ENCODE measurements at places on chromosomes 1 and 21.

GRCh38 chr1:177219554-177220458 lies 49.0 kb downstream of the BRINP2 start:
- peak; percentile 69 for DNase-seq

DNA sequence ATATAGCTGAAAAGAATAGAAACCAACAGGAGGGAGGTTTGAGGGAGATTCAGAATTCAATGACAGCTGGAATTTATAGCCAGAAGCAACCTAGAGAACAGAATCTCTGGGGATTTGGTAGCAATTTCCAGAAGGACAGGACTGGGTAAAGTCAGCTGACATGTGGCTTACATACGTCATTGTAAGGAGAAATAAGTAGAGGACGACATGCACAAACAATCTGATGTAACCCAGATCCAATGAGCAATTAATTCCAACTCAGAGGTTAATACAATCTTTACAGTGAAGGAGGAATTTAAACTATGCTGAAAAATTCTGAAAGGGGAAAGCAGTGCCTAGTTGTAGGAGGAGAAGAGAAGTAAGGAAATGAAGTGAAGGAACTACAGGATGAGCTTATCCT lies 383.9 kb downstream of the PTBP2 start:
- DNase-seq, result no peak

GRCh38 chr1:12067900-12068821 lies 5.1 kb downstream of the TNFRSF8 start:
- DNase-seq, result no peak

- DNase-seq, result no peak
Observed at GRCh38 chr1:227780101-227781044, 35.1 kb upstream of the PRSS38 start.

- DNase-seq, result no peak
Observed at GRCh38 chr1:60345621-60346020, 272.1 kb upstream of the C1orf87 start.

DNA sequence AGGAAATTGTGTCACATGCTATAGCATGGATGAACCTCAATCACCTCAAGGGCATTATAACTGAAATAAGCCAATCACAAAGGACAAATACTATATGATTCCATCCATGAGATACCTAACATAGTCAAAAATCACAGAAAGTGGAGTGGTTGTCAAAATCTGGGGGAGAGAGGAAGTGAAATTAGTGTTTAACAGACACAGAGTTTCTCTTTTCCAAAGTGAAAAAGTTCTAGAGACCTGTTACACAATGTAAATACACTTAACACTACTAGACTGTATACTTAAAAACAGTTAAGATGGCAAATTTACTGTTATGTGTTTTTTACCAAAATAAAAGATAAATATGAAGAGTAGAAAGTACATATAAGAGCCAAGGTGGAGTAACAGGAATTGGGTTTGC lies 31.8 kb downstream of the ZNF644 start:
- DNase-seq, result no peak

DNA sequence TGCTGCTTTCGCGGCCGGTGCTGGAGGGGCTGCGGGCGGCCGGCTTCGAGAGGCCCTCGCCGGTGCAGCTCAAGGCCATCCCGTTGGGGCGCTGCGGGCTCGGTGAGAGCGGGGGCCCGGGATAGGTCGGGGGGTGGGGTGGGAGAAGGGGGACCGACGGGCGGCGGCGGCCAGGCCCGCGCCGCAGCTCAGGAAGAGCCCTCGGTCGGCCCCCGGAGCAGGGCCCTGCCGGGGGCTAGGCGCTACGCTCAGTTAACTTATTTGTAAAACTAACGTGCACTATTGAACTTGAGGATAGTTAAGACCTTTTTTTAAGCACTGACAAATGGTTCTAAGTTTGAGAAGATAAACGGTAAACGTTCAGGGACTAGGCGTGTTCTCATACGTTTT lies 418 bp downstream of the DDX20 start:
- DNase-seq, result no peak

DNA sequence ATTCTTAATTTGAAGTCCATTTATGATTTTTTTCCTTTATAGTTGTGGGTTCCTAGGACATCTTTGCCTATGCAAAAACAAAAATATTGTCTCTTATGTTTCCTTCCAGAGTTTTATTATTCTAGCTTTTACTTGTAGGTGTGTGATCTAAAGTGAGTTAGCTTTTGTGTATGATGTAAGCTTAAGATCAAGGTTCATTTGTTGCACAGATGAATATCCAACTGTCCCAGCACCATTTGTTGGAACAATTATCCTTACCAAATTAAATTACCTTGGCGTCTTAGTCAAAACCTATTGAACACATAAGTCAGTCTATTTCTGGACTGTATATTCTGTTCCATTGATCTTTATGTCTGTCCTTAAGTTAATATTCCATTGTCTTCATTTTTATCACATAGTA lies 337.6 kb downstream of the ZP4 start:
- DNase-seq, result no peak

DNA sequence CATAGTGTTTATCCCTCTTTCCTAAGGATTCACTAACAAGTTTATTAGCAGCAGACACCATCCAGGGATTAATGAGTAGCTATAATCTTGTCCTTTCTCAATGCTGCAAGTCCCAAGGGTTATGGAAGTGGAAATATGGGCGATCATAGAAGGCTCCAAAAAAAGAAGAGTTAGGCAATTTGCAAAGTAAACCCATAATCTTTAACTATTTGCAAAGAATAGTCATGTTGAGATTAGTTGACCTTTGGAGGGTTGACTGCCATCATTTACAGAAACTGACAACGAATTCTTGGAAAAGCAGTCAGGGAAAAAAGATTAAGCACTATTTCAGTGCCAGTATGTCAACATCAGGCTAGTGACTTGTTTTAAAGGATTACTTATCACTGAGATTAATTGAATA lies 169.9 kb downstream of the KCNT2 start:
- DNase-seq, result no peak

DNA sequence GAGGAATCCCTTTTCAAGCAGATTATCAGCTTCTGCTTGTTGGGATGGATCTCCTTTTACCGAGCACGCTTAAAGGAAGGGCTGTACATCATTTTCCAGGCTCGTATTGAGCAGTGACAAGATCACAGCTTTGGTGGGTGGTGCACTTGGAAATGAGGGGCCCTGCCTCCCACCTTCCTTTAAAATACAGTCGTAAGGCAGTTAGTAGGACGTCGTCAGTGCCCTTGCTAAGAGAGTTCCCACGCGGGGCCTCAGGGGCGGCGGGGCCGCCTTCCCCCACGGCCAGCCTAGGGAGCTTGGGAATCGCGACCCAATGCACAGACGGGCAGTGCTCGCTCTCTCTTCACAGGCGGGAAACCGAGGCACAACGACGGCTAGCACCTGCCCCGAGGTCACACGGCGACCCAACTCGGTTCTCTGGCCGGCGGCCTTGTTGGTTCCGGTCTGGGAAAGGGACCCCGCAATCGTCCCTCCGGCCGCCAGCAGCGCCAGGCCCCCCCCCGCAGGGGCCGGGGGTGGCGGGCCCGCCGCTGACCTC lies 58.6 kb downstream of the H3-3A start:
- DNase-seq, result no peak

DNA sequence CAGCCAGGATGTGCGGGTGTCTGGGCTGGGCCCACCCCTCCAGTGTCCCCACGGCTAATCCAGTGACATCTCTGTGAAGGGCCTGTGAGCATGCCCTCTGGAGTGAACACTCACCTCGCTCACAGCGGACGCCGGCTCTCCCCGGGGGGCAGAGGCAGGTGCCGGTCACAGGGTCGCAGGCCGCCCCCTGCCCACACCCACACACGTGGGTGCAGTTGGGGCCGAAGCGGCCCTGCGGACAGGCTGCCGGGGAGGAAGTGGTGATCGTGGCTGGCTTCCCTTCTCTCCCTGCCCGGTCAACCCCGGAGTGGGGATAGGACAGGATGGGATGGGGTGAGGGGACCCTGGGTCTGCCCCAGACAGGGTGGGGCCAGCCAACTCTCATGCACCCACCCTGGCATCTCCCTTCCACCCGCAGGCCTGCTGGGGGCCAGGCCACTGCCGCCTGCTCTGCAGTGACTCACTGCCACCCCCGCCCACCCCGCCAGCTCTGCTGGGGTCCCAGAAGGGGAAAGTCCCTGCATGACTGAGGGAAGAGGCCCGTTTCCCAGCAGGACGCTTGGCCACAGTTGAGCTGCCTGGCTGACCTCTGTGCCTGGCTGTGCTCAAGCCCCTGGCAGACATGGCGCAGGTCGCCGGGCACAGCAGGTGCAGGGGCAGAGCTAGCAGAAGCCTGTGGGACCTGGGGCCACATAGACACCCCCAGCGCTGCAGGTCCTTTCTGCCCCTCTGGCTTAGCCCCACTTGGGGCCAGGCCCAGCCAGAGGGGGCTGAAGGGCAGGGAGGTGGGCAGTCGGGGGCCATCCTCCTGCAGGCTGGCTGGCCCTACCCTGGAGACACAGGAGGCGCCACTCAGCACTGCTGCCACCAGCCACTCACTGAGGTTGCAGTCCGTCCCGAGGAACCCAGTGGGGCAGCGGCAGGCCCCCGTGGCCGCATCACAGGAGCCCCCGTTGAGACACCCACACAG lies 41.6 kb downstream of the ARHGEF16 start:
- DNase-seq, result no peak

GRCh38 chr1:113811888-113812660 lies at the start of gene RSBN1:
TSS of gene RSBN1 (minus strand) at chr1:113812476. CDS start at chr1:113812412, 64 bp downstream.
- peak; percentile 99 for DNase-seq

DNA sequence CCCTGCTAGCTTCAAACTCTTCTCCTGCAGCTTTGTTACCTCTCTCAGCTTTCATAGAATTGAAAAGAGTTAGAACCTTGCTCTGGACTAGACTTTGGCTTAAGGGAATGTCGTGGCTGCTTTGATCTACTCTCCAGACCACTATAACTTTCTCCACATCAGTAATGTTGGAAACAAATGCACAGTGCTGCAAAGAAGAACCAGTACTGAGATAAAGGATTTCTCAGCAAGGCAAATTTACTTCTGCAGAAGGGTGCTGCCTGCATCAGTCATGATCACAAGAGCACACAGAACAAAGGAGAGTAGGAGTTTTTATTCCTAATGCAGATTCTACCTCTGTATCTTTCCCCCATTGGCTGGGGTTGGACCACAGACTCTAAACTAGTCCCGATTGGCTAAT lies 621.6 kb upstream of the CHRM3 start:
- DNase-seq, result no peak

- DNase-seq, result no peak
Observed at GRCh38 chr1:64179588-64179987, 23.8 kb upstream of the UBE2U start.

GRCh38 chr1:158248118-158248517 lies 6.1 kb upstream of the CD1A start:
- DNase-seq, result no peak

GRCh38 chr1:230641346-230641745 lies 935 bp upstream of the COG2 start:
- DNase-seq, result no peak

GRCh38 chr1:213154056-213154685 lies 103.1 kb downstream of the RPS6KC1 start:
- DNase-seq, result no peak

GRCh38 chr1:96596226-96596922 lies 125.2 kb upstream of the PTBP2 start:
- peak; percentile 61 for DNase-seq

GRCh38 chr1:35707601-35708440 lies 10.9 kb downstream of the C1orf216 start:
- DNase-seq, result peak; percentile 96

- no peak for DNase-seq
Observed at GRCh38 chr1:172482044-172482443, 38.2 kb upstream of the PIGC start.

GRCh38 chr1:246152986-246153431 lies 354.1 kb downstream of the SMYD3 start:
- no peak for DNase-seq

GRCh38 chr1:117818456-117818855 lies 111.0 kb downstream of the GDAP2 start:
- no peak for DNase-seq

DNA sequence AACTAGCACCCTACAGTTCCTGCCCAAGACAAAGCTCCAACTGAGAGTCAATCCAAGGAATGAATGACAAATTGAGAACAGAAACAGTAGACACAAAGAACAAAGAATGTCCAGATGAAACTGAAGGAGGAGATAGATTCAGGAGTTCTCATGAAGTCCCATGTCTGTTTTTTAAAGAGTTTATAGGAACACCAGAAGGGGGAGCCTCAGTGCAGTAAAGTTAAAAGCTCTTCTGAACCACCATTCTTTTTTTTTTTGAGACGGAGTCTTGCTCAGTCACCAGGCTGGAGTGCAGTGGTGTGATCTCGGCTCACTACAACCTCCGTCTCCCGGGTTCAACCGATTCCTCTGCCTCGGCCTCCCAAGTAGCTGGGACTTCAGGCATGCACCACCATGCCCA lies 323.6 kb downstream of the MRPL39 start:
- no peak for DNase-seq

GRCh38 chr1:177941976-177942375 lies 27.9 kb downstream of the SEC16B start:
- DNase-seq, result peak; percentile 69

DNA sequence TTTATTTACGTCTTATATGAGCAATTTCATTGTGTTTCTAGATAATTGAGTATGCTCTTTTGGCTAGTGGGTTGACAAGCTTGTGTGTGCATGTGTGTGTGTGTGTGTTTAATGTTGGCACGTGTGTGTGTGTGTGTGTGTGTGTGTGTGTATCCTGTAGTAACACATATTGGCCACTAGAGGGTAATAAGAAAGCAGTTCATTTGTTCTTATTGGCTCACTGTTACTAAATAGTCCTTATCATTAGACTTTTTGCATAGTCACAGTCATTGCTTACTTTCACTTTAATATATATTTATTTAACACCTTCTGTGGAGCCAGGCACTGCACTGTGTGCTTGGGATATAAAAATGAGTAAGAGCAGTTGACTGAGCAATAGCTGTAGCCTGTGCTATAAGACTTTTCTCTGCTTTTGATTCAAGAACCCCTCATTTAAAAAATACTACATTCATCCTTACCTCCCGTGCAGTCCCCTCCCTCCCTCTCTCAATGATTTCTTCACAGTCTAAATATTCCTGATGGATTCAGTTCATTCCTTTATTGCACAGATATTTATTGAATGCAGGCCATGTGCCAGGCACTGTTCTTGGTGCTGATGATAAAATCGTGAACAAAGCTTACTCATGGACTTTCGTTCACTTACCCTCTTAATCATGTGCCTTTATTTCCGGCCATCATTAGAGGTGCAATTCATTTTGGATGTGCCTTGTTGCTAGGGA lies 96.7 kb downstream of the DYRK1A start:
- DNase-seq, result peak; percentile 42

GRCh38 chr1:155834296-155834926 lies 22.6 kb downstream of the GON4L start:
- DNase-seq, result no peak

GRCh38 chr1:170460414-170461155 lies 71.4 kb upstream of the GORAB start:
- DNase-seq, result no peak
